GM12878 (cell line): ENCODE measurements at places on chromosomes 1 and 21.

DNA sequence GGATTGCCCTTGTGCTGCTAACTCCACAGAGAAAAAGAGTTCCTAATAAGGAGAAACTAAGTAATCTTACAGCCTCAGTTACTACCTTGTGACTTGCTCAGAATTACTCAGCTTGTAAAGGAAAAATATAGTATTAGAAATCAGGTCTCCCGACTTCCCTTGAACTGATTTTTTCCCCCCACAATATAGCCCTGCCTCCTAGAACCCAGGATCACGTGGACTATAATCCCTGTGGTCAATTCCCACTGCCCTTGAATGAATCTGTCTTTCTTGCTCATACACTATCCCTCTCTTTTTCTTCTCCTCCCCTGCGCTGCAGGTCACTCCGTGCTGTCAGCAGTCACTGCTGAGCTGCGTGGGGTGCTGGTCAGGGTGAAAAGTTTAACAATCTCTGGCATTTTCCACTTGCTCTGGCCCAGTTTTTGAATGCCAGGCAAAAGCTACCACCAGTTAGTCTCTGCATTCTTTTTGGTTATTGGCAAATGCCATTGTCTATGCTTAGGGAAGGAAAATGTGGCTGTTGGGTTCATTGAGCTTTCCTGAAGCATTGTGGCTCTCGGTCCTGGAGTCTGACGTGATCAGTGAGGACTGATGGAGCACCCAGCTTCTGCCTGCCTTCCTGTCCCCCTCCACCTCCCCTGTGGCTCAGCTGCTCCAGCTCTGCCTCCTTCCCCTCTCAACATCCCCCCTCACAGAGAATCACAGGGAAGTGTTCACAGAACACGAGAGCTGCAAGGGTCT is 1.9 kb upstream of the MYOC start:
- DNase-seq = no peak

- DNase-seq = no peak
These were observed 41.3 kb downstream of the HMCN1 start for GRCh38 chr1:185775501-185775900.

DNA sequence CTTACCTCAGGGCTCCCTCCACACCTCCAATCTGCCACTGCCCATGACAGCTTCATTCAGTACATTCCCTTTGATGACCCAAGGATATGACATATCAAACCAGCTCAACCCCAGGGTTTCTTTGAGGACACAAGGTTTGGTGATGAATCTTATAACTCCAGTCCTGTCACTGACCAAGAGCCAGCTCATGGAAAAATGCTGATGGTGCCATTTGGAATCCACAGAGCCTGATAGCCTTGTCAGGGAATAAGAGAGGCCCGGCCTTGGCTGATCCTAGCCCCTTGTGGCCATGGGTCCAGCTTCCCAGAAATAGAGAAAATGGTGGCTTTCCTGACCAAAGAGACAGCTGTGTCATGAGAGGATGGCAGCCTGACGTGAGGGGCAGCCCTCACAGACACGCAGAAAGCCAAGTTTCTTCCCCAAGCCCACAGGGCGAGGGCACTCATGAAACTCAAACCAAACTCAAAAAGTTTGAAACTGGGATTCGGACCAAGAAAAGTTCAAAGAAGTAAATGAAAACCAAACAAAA is 75.4 kb downstream of the SH3BGR start:
- no peak for DNase-seq

DNA sequence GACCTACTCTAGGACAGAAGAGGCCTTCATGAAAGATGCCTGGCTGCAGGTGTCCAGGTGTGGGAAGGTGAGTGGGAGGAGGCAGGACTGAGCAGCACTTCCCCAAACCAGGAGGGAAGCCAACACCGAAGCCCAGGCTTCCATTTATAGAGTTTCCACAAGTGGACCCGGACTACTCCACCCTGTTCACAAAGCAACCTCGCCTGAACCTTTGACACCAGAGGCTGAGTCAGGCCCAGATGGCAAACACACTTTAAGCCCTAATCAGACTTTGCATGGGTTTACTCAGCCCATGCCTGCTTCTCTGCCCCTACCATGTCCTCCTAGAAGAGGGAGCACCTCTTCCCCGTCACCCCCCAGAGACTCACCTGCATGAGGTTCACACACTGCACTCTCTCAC is 14.0 kb downstream of the PRR9 start:
- DNase-seq = no peak

DNA sequence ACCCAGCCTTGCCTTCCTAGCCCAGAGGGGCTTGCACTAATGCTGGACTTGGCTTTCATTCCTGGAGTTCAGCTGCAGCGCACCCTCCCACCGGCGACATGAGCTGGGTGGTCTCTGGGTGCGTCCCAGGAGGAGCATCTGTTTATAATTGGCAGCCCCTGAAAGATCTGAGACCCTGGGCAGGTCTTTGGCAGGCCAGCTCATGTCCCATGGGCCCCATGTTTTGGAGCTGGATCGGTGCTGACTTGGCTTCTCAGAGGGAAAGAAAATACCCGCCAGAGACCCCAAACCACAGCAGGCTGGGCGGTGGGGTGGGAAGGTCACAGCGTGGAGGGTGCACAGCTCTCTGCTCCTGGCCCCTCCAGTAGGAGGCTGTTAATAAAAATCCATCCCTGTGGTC is 29.3 kb downstream of the DHRS3 start:
- no peak for DNase-seq

DNA sequence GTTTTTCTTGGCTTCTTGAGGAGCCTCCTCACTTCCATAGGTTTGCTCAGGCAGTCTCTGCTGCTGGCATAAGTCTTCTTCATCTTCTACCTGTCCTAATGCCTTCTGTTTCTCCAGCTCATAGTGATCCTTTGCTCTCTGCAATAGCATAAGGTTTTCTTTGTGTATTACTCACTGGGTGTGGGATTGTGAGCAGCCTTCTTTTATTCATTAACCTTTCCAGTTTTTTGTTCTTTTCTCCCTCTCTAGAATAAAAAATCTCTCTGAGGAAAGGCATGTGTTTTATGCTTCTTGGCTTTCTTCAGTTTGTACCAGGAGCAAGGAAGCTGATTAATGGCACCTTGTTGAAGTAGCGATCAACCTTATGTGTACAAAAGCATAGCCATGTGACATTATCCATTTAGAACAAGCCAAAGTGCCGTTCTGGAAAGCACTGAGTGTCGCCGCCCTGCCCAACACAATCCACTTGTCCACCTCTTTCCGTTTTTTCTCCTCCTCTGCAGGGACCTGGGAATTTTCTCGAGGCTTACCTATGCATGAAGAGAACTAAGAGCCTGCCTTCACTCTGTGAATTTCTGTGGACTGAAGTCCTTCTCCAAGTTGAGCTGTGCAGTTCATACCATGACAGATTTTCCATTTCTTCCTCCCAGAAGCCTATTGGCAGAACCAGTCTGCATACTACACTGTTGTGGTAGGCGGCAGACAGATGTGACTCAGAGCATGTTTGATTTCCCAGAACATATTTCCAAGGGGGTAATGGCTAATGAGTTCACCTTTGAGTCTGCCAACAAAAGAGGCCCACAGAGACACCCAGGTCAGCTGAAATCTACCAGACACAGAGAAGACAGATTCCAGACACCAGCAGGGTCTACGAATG is 39.0 kb downstream of the DPT start:
- no peak for DNase-seq

DNA sequence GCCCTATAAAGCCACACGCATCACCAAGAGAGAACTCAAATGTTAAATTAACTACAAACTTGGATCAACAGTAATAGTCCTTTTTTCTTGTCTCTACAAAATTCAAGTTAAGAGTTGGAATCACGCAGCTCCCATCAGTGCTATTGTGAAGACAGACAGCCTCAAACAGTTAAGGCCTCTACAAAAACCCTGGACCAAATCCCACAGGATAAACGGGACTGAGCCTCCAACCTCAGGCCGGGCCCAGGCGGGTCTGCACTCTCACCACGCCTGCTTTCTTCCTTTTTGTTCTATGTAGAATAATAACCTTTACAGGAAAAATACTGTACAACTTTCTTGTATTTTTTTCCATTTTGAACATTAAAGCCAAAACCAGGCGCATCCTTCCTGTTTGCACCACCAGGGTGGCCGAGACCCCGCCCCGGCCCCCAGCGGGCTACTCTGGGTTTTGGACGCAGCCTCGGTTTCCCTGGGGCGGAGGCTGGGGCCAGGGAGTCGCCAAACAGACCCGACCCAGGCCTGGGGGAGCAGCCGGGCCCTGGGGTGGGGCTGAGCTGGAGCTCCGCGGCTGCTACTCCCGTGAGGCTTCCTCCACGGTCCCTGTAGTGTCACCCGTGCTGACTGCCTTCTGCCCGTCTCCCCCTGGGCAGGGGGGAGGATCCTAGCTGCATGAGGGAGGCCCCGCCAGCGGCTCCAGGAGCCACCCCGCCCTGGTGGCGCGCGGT is 158.4 kb downstream of the CASZ1 start:
- DNase-seq = no peak

DNA sequence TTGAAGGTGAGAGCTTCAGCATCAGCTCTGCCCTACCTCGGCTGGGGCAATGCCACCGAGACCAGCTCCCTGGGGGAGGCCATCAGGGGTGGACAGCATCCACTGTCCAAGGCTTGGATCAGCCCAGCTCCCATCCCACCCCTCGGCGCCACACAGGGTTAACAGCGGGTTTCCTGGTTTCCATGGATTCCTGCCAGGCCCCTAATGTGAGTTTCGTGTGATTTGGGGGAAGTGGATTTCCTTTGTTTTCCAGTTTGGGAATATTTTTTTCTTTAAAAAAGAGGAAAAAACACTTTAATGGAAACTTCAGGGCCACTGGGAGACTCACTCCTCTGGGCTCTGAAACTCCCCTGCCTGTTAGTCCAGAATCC is 34.3 kb downstream of the CASZ1 start:
- no peak for DNase-seq
